ENCODE measurements at places on chromosomes 3 and 15. TPM values are rescaled to one million over a fixed set of nuclear protein-coding genes. Genes with fewer than 3 reads are reported as not detected.

- DNase-seq = no peak
Measured at GRCh38 chr15:55357774-55358173, 38.8 kb downstream of the PIGB start.

GRCh38 chr3:194137506-194138474, 1.8 kb downstream of the HES1 start:
- peak; percentile 74 for DNase-seq

Gene SLC2A2
- total RNA-seq = not detected

- DNase-seq = no peak
Measured at GRCh38 chr3:43126536-43126935, 20.7 kb upstream of the POMGNT2 start.

GRCh38 chr15:96494505-96494904, 164.0 kb downstream of the NR2F2 start:
- DNase-seq = no peak

- no peak for DNase-seq
Measured at GRCh38 chr3:157199841-157200240, 39.9 kb upstream of the CCNL1 start.

GRCh38 chr15:35117543-35118265, 32.6 kb upstream of the NANOGP8 start:
- no peak for DNase-seq

DNA sequence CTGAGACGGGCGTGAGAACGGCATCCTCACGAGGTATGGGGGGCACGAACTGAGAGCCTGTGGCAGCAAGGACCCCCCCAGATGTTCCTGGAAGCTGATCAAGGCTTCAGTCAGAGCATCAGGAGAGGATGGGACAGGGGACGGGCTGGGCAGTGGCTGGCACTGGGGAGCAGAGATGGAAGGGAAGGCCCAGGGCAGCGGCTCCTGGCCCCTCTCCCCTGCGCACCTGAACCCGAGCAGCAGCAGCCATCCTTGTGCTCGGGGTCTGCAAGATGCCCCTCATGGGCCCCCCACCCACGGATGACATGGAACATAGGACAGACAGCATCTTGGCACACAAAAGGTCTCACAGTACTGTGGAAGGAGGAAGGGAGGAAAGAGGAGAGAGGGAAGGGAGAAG, 51.3 kb downstream of the DHX30 start:
- no peak for DNase-seq

Gene PRKCD
- total RNA-seq = 63.9 TPM

DNA sequence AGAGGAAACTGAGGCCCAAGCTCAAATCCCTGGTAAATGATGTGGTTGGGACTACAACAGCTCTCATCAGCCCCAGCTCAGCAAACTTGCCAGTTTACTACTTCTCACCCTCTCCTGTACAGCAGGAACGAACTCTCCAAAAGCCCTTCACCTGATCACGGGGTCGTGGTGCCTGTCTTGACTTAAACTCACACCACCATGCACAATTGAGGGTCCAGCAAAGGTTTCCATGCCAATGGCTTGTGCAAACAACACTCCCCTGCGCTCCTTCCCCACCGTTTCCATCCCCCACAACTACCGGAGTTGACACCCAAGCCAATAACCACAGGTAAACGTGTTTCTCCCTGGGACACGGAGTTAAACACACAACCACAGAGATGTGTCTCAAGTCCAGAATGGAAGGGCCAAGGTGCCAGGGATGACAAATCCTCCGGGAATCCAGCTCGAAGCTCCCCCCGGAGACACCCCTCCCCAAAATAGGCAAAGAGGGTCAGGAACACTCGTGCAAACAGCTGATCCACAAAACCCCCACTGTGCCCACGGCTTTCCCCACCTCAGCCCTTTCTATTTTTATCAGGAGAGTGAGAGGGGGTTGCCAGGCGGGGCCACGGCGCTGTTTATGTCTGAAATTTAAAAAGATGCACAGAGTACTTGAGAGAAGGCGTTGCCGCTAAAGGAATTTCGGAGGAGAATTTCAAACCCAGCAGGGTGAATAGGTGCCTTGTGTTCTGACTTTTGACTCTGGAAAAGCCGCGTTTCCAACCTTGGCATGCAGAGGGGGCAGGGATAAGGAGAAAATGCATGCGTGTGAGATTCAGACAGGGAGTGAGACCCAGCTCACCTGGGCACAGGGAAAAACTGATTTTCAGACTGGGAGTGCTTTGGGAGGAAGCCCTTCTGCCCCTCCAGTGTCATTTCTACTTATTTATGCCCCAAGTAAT, 10.6 kb upstream of the ACAN start:
- DNase-seq = no peak

DNA sequence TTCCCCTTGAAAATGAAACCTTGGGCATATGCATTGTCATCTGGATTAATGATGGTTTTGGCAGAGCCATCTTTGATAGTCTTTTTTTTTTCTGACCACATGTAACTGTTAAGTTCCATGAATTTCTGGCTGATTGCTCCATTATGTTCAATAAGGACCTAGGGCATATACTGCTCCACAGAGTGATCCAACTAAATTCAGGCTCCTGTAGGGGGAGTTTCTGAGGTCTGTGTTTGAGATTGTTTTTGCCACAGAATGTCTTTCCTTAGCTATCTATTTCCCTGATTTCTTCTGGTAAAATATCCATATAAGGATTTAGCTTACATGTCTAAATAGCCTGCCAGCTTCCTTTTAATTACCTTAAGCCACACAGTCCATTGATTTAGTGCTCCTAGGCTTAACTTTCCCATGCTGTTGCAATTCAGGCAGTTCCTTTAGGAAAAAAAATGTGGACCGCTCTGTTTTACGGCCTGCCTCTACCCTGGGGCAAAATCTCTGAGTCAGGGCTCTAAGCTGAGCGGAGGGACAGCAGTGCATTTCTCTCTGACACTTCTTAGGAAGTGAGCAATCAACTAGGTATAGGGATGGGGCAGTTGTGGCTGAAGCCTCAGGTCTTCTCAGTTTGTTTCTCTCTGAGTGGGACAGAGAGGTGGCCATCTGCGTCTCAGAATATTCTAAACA, 796.2 kb downstream of the NR2F2 start:
- no peak for DNase-seq
